ENCODE measurements at places on chromosomes 4 and X. TPM values are rescaled to one million over a fixed set of nuclear protein-coding genes. Genes with fewer than 3 reads are reported as not detected.

ZRSR2 gene
- 8.0 TPM for total RNA-seq

FAM47A gene
- total RNA-seq, result not detected

DNA sequence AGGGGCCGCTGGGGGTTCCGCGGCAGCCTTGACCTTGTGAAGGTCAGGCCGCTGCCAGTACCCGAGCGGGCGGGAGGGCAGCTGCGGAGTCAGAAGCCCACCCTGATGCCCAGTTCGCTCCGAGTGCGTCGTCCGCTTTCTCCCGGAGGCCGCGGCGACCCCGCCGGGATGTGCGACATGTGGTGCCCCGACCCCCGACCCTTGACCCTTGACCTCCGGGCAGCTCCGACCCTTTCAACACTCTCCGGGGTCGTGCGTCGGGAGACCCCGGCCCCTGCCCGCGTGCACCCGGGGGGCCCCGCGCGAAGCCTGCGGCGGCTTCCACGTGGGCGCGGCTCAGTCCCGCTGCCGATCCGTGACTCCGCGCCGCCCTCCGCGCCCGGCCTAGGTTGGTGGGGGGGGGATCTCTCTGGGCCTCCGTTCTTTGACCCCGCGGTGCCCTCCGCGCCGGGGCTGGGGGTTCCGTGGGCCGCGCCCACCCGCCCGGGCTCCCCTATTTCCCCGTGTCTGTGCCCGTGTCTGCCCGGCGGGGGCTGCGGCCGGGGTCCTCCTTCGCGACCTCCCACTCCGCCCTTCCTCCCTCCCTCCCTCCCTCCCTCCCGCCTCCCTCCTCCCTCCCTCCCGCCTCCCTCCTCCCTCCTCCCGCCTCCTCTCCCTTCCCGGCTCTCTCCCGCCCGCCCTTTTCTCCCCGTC is 609 bp upstream of the SLC25A6 start:
- peak; percentile 68 for DNase-seq

DNA sequence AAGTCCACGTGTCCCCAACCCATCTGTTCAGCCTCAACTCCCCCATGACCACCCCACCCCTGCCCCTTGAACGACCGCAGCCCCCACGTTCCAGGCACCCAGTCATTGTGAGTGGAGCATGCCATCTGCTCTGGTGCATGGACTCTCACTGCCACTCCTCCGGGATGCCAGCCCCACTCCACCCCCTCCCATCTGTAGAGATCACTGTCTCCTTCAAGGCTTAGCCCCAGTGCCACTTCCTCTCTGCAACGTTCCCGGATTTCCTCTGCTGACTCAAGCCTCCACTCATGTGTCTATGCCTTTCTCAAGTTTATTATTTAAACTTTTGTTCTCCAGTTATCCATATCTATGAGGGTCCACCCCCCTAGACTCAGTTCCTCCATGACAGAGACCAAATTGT is 54.0 kb downstream of the MAML3 start:
- peak; percentile 46 for DNase-seq

DNA sequence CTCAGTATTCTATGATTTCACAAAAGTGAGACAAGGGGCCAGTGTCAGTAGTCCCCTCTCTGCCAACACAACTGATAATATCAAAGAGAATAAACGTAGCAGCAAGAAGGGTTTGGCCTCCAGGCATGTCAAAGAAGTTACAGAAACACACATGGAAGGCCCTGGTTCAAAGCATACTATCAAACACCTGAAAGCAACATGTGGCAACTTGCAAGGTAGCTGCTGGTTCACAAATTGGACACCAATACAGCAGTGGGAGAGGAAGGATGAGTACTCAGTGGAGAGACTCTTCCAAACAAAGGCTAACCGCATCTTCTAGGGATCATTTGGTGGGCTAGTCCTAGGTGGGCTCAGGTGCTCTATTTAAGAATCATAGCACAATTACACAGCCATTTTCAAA is 74.9 kb upstream of the MAOA start:
- no peak for DNase-seq

- no peak for DNase-seq
Observed at GRCh38 chr4:55118397-55118796, 7.0 kb downstream of the KDR start.

DNA sequence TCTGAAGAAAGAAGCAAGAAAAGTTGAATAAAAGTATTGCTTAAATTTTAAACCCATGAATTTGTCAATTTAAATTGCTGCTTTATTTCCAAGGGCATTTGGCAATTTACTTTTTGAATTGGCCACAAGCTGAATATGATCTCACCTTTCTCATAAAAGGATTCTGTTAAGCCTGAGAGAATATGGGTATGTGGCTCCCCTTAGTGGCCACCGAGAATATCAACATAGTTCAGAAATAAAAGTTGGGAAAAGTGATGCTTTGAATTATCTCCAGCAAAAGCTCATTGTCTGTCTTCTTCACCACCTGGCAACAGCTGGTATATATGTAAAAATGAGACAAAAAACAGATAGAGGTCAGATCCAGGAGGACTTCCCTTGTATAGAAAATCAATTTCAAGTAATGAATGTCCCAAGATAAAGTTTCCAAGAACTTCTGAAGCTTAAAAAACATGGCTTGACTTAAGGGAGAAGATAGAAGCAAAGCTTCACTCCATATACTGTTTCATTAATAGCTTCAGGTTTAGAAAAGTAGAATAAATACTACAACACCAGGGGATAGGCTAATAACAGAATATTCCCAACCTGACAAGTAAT is 290.7 kb upstream of the FAM241A start:
- DNase-seq, result peak; percentile 43

GRCh38 chr4:43496602-43497001 is 604.1 kb downstream of the GRXCR1 start:
- DNase-seq, result no peak

MUC7 gene
- total RNA-seq, result not detected

Measured in A172 (cell line).